Vagina (tissue), 2 donors: ENCODE measurements at places on chromosomes 6 and 20. TPM values are rescaled to one million over a fixed set of nuclear protein-coding genes. Genes with fewer than 3 reads are reported as not detected.
A peak's percentile ranks its signal among the peaks of the same experiment; 100 is the strongest.

Gene ZBTB12
- 1.7 TPM for total RNA-seq

GRCh38 chr6:3841711-3842565, 7.2 kb upstream of the FAM50B start:
- DNase-seq = peak; percentile 83

Gene CD40
- total RNA-seq = 24.6 TPM

- DNase-seq = no peak
These were observed 619.0 kb downstream of the TFAP2A start for GRCh38 chr6:9795880-9796279.

Gene BPIFB1
- not detected for total RNA-seq

Gene LST1
- total RNA-seq = not detected

Gene POM121L2
- total RNA-seq = not detected

DNA sequence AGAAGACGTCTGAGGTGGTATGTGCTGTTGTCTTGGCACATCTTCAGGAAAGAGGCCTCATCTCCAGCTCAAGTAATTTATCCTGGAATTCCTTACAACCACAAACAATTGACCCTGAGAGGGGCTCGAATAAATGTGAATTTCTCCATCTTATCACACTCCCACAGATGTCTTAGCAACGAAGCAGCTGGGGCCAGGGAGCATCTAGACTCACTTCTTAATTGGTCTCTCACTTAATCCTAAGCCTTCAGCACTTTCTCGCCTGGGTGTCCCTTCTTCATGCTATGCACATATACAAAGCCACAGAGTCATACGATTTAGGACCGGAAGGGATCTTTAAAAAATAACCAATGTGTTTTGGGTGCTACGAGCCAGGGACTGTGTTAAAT, 27.1 kb downstream of the PCK1 start:
- DNase-seq = no peak

DNA sequence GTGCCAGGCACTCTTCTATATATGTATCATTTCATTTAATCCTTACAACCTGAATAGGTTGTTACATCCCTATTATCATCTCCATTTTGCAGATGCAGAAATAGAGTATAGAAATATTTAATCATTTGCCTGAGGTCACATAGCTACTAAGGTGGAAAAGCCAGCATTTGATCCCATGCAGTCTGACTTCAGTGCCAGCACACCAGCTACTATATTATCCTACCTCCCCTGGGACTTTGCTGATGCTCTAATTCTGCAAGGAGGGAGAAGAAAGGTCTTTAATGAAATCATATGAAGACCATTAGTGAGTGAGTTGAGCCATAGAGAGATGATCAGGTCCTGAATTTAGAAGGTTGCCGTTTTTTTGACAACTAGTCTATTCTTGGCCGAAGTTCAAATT, 53.7 kb downstream of the TOP1 start:
- no peak for DNase-seq

DNA sequence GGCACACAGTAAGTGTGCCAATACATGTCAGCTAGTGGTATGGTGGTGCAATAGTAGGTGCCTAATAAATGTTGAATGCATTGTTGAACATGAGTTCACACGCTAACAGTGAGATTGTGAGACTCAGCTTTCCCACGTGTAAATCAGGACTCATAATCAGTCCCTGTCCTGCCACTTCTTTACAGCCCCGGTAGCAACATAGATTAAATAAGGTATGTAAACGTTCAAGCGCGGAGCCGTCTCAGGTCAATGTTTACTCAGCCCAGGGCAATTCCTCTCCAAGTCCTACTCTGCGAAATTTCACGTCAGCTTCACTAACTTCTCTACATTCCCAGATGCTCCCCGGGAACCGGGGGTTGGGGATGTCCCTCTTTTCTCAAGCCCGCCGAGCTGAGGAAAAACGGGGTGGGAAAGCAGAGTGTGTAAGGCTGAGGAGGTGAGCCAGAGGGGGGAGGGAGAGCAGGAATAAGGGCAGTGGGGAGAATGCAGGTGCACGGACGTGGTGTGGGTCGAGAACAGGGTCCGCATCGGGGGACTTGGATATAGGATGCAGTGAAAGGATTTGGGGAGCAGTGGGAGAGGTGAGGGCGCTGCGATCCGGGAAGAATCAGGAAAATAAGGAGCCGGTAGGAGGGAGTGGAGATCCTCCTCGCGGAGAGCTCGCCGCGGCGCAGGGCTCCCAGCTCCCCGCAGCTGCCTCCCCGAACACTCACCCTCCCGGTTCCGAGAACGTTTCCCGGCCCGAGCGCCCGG, 544 bp upstream of the TP53INP2 start:
- DNase-seq = no peak

- DNase-seq = no peak
These were observed 12.8 kb downstream of the RBCK1 start for GRCh38 chr20:420721-421574.

- no peak for DNase-seq
These were observed 25.2 kb downstream of the TNFAIP3 start for GRCh38 chr6:137892271-137892708.

DNA sequence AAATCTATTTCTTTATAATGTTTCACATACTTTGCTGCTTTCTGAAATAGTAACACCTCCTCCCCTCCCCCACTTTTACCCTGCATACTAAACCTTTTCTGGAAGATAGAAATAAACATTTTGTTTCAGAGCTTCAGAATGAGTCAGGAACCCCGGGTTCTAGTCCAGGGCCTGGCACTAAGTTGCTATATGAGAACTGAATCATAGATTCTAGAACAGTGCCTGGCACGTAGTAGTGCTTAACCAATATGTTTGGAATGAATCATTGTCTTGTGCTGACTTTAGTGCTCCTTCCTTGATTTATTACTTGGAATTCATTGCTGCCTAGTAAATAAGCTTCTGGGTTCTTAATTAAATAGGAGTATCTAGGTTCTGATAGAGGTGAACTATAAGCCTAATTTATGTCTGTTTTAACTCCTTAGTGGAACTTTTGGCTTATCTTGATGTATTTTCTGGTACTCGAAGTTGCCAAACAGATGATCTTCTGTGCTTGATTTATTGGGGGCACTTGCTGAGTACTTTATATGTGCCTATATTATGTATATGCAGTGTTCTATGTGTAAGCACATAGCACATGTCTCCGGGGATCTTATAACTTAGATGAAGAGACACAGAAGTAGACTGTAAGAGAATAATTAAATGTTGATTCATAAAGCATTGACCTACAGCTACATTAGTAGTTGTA, 18.6 kb downstream of the TAB2 start:
- DNase-seq = no peak

DNA sequence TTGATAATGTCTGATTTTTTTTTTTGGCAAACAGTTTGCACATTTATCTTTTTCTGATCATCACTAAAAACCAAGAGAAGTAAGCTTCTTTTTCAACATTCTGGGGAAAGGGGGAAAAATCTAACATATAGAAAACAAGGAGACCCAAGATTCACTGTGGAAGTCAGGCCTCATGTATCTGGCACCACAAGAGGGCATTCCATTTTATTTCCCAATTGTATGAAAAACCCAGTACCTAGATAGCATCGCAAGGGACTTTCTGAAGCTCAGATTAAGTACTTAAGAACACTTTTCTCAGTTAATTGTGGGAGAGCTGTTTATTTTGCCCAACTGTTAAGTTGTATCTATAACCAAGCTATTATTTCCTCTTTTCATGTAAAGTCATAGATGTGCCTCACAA, 152.9 kb downstream of the KLHL32 start:
- DNase-seq = no peak

- DNase-seq = no peak
These were observed 30.6 kb downstream of the PTCHD4 start for GRCh38 chr6:48080227-48081009.

Gene BFSP1
- total RNA-seq = 0.49 TPM

Gene POU3F2
- total RNA-seq = not detected

Gene DDAH2
- 108 TPM for total RNA-seq

DNA sequence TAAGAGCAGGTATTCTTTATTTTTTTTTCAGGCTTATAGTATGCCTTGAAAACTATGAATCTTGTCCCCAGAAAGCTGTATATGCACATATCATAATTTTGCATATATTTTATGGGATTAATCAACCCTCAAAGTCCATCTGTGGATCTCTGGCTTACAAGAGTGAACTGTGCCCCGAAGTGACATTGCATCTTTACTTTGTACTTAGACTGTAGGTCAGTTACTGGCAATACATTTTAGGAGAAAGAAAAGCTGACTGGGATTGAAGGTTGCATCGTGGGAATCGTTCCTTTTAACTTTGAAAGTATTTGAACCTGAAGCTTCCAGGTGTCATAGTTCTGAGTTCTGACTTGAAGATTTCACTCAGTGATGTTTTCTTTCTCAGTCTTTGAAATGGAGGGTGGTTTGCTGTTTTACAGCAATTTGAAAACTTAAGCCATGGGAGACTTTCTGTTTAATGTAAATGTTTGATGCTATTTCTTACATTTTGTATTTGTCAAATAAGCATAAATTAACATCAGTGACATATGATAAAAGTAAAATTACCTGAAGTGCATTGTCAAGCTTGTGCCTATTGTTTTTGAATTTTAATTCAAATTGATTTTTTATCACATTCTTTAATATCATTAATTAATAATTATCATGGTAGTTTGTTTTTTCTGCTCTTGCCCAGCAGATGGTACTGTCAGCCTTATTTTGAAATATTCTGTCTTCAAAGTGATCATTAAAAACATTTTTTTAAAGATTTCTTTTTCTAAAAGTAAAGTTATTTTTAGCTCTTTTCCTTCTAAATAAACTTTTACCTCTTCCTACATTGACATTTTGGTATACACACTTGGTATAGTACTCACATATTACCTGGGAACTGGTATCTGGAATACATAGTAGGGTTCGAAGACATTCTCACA, 29.0 kb downstream of the L3MBTL3 start:
- no peak for DNase-seq
